ENCODE measurements at places on chromosomes 2 and 18.

DNA sequence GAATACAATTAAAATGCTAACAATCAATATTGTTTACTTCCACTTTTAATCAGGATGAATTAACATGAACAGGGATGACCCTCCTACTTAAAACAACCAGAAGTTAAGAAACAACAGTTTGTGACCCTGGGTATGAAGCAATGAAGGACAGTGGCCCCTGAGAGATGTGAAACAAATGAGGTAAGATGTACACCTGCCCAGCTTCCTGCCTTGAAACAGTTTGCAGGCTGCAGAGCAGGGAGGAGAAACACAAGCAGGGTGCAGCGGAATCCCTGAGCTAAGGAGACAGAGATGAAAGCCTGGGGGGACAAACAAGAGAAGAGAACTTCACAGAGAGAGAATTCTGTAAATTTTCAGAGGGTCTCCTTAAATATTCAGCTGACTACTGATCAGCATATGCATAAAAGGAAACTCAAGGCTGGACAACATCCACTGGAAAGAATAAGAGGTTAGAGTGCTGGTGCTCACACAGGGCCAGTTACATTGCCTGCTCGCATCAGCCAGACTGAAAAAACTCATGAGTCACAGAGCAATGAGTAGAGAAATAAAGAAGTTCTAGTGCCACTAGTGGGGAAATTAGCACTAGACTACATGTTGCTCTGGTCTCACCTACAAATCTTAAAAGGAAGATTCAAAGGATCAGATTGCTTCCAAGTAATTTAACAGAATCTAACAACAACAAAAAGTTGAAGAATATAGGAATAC lies 106.4 kb downstream of the PID1 start:
- DNase-seq = no peak

DNA sequence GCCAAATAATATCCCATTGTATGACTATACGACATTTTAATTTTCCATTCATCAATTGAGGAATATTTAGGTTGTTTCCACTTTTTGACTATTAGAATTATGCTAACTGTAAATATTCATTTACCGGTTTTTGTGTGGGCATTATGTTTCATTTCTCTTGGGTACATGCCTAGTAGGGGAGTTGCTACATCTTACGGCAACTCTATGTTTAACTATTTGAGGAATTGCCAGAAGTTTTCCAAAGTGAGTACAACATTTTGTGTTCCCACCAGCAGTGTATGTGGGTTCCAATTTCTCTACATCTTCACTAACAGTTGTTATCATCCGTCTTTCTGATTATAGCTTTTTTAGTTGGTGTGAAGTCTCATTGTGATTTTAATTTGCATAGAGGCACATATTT lies 1.6 kb upstream of the KDSR start:
- no peak for DNase-seq

- DNase-seq = peak; percentile 22
Observed at GRCh38 chr18:68660354-68661183, 54.3 kb downstream of the TMX3 start.

DNA sequence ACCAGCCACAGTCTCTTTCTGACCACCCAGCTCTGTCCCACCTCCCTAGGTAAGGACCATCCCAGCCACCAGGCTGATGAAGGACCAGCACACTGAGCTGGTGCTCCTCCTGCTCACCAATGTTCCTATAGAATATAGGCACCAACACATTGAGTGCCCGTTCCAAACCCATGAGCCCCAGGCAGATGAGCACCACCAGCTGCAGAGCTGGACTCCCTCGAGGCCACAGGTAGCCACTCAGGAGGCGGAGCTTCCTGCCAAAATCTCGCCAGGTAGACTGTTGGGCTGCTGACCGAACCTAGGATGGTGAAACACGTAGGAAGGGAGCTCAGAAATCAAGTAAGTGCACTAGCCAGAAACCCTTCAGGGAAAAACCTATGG lies 2.2 kb downstream of the ABCB6 start:
- no peak for DNase-seq

- no peak for DNase-seq
Observed at GRCh38 chr2:58428096-58429013, 187.2 kb upstream of the FANCL start.

DNA sequence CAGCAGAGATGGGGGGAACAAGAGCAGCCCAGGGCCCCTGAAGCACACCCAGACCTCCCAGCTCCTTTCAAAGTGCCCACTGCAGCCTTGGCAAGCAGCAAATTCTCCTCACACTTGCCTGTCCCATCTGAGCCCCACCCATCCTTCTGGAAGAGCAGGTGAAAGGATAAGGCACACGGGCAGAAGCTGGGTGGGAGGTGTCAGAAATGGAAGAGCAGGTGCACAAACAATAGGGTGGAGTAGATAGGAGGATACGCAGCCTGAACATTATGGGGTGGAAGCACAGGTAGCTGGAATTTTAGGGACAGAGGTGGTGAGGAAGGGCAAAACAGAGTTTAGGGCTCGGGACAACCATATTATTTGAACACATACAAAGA lies 69.2 kb downstream of the TNS1 start:
- peak; percentile 16 for DNase-seq

DNA sequence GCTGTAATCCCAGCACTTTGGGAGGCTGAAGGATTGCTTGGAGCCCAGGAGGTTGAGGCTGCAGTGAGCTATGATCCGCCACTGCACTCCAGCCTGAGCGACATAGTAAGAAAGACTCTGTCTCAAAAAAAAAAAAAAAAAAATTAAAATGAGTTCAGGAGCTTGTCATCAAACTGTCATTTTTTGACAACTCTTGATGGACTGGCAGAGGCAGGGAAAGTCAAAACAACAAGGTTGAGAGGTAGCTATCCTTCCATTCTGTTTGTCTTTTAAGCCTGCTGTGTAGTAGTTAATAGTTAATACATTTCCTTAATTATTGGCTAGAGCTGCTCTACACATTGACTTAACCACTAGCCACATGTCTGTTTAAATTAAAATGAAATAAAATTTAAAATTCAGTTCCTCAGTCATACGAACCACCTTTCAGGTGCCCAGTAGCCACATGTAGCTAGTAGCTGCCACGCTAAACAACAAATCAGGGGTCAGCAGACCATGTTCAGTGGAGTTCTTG lies 22.7 kb downstream of the DPYSL5 start:
- DNase-seq = no peak

Measured in HT-29 (cell line).